ENCODE measurements at places on chromosomes 5 and 9. TPM values are rescaled to one million over a fixed set of nuclear protein-coding genes. Genes with fewer than 3 reads are reported as not detected.

GNA14 gene
- not detected for total RNA-seq

ARHGEF39 gene
- total RNA-seq: 21.1 TPM

TGFBI gene
- total RNA-seq: 0.42 TPM

CTSL gene
- total RNA-seq: not detected

CREB3 gene
- 20.5 TPM for total RNA-seq

DNA sequence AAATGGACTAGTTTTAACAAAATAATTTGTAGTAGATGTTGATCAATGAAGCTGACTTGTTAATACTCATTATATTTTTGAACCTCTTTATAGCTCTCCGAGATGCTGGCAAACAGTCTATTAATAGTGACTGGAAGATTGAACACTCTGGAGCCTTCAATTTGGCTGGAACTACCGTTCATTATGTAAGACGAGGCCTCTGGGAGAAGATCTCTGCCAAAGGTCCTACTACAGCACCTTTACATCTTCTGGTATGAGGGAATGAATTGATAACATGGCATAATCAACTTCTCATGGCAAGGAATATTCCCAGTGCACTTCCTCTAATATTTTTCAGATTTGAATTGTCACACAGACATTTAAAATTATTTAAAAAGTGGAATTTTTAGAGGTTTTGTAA, 68.2 kb upstream of the MINAR2 start:
- H3K4me3 ChIP-seq: no peak overlapping the region
- no peaks in the 10 kb centered on the region for H3K36me3 ChIP-seq
- DNase-seq: no peak
- no peak overlapping the region for H3K27ac ChIP-seq

- peaks cover 30% of the 10 kb centered on the region for H3K36me3 ChIP-seq
- H3K27me3 ChIP-seq: no peaks in the 10 kb centered on the region
- no peaks in the 10 kb centered on the region for H3K4me1 ChIP-seq
- H3K27ac ChIP-seq: no peak overlapping the region
- H3K4me3 ChIP-seq: no peak overlapping the region
Observed at GRCh38 chr9:79657891-79658290, 86.1 kb downstream of the TLE4 start.

DNA sequence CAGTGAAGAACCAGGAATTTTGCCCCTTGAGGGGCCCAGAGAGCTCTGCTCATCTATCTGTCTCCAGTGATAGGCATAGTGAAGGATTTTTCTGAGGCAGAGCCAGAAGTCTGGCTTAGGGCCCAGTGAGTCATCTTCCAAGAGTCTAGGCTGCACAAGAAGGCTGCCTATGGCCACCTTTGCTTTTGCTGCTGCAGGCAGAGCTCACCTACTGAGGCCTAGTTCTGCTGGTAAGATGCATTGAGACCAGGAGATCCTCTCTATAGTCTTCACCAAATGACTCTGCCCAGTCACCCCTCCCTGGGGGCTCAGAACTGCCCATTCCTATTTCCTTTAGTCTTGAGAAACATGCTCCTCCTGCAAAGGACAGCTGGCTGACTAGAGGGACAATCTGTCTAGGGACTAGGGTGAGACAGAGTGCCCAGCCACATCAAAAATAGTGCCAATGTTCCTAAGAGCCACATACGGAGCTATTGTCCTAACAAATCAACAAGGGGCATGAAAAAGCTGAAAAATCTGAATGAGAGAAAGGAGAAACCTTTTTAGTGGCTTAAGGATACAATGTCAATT, 40.3 kb upstream of the CDKN2AIPNL start:
- H3K4me3 ChIP-seq: no peak overlapping the region
- no peaks in the 10 kb centered on the region for H3K36me3 ChIP-seq
- H3K27me3 ChIP-seq: peaks cover 3% of the 10 kb centered on the region
- no peak for DNase-seq
- H3K4me1 ChIP-seq: peaks cover 5% of the 10 kb centered on the region

GRCh38 chr5:53109056-53109442, 508 bp downstream of the MOCS2 start:
- peak overlapping the region; percentile 91 for H3K4me3 ChIP-seq
- H3K27ac ChIP-seq: peak overlapping the region; percentile 89
- DNase-seq: no peak
- H3K4me1 ChIP-seq: peaks cover 48% of the 10 kb centered on the region
- H3K27me3 ChIP-seq: no peaks in the 10 kb centered on the region

GRCh38 chr5:25095261-25095660, 450.5 kb upstream of the CDH10 start:
- DNase-seq: no peak
- H3K36me3 ChIP-seq: no peaks in the 10 kb centered on the region
- no peaks in the 10 kb centered on the region for H3K4me1 ChIP-seq
- H3K27ac ChIP-seq: no peak overlapping the region
- no peak overlapping the region for H3K4me3 ChIP-seq

DNA sequence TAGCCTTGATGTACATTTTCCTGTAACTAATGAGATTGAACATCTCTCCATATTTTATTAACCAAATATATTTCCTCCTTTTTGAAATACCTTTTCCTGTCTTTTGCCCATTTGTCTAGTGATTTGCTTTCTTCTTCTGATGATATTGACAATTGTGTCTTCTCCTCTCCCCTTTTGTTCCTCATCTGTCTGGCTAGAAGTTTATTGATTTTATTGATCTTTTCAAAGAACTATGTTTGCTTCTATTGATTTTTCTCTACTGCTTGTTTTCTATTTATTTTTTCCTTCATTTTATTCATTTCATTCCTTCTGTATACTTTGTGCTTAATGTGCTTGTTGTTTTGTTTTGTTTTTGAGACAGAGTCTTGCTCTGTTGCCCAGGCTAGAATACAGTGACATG, 181.4 kb upstream of the SMIM23 start:
- H3K27me3 ChIP-seq: peaks cover 44% of the 10 kb centered on the region
- no peaks in the 10 kb centered on the region for H3K4me1 ChIP-seq
- H3K4me3 ChIP-seq: no peak overlapping the region

- no peak overlapping the region for H3K4me3 ChIP-seq
- DNase-seq: no peak
- H3K27ac ChIP-seq: no peak overlapping the region
- H3K4me1 ChIP-seq: no peaks in the 10 kb centered on the region
- H3K27me3 ChIP-seq: peaks cover 4% of the 10 kb centered on the region
Observed at GRCh38 chr9:14251154-14252071, 62.5 kb downstream of the NFIB start.

DNA sequence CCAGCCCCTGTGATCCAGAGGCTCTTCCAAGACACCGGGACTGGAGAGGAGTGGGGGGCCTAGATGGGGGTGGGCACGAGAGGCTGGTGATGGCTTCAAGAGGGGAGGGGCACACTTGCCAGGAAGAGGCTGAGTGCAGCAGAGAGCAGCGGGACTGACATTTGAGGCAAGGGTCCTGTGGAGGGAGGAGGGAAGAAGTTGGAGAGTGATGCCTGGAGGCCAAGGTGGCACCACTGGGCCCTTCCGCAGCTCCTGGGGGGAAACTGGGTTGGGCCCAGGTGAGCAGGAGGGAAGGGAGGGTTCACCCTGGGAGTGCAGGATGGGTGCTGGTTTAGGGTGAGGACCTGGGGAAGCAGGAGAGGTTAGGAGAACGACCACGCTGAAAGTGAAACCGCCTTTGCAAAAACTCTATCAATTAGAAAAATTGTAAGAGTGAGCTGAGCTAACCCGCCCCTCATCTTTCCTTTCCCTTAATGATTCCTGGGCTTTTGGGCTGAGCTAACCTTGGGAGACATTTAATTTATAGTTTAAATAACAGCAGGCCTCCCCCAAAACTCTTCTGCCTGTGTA, 26.2 kb downstream of the ABO start:
- H3K36me3 ChIP-seq: no peaks in the 10 kb centered on the region
- peaks cover 36% of the 10 kb centered on the region for H3K27me3 ChIP-seq
- no peak for DNase-seq
- no peak overlapping the region for H3K27ac ChIP-seq
- H3K4me3 ChIP-seq: no peak overlapping the region
- no peaks in the 10 kb centered on the region for H3K4me1 ChIP-seq

DNA sequence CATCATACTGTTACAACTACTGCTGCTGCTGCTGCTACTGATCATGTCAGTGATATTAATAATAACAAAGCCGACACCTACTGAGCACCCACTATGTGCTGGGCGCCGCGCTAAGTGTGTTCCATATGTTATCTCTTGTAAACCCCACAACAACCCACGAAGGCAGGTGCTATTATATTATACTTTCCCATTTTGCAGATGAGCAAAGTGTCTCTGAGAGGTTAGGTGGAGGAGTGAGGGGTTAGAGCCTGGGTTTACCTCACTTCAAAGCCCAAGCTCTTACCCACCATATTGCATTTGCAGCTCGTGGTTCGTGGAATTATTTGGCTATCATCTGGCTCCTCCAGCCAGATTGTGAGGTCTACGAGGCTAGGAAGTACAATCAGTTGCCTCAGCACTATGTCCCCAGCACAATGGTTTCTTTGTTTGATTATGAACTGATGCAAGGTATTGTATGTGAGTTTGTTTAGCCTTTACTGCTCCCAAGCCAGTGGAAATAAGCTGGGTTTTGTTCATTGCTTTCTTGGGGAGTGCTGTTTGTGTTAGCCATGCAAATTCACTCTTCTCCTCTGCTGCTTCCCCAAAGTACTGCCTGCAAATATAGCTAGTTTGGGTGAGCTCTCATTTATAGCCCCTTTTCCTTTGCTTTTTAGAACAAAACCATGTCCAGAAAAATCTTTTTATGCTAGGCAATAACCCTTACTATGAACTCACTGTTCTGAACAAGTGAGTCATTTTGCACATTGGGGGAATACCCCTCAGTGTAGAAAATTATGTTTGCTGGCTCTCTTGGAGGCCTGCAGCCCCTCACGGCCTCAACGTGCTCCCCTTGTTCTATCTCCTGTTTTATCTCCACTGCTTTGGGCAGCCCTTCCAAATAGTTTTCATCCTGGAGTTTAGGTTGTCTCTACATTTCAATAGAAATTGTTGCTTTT, 47.9 kb downstream of the ALG2 start:
- no peaks in the 10 kb centered on the region for H3K27me3 ChIP-seq
- no peak for DNase-seq
- peaks cover 33% of the 10 kb centered on the region for H3K4me1 ChIP-seq
- no peaks in the 10 kb centered on the region for H3K36me3 ChIP-seq

DNA sequence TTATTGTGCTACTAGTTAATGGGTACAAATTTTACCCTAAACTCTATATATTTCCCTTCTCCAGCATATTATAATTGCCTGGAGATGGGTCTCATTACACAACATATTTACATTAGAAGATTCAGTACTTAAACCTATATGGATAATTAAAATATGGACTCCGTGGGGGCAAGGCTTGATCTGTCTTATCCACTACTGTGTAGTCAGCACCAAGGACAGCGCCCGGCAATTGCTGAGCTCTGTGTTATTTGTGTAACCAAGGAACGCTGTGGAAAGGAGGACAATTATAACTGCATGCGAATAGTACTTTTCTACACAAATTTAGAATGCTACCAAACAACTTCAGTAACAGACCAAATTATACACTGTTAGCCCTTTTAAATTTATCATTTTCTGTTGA, 77.7 kb downstream of the DNAH5 start:
- no peaks in the 10 kb centered on the region for H3K27me3 ChIP-seq
- H3K36me3 ChIP-seq: no peaks in the 10 kb centered on the region
- H3K27ac ChIP-seq: no peak overlapping the region
- H3K4me1 ChIP-seq: no peaks in the 10 kb centered on the region
- H3K4me3 ChIP-seq: no peak overlapping the region

DNA sequence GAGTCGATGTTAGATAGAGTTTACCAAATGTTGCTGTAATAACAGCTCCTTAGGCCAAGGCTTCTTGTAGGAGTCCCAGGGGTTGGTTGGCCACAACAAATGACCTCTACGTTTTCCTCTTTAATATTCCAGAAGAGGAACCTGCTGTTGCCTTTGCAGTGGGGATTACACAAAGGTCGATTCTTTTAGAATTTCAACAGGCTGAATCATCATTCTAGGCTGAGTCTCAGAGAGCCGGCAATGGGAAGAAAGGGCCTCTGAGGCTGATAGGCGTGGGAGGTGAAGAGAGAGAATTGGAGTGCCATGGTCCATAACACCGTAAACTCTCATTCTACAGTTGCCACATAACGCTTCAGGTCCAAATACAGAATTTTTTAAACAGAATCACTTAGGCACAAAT, 405.9 kb upstream of the DAP start:
- no peaks in the 10 kb centered on the region for H3K36me3 ChIP-seq
- no peaks in the 10 kb centered on the region for H3K27me3 ChIP-seq
- no peak overlapping the region for H3K4me3 ChIP-seq
- H3K27ac ChIP-seq: no peak overlapping the region

DNA sequence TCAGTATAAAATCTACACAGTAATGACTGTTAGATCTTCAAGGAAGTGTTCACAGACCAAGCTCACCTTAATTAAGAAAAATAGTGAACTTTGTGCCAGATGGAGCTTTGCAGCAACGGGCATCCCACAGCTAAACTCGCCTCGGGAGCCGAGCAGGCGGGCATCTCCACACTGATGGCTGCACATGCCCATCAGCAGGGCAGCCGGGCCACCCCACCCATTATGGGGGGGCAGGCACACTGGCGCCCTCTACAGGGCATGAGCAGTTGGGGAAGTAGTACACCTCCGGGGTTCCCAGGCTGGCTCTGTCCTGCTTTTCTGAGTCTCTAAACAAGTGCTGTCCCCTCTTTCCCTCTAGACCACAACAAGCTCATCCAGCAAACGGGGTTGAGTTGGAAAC, 21.6 kb downstream of the ANKS6 start:
- peaks cover 6% of the 10 kb centered on the region for H3K36me3 ChIP-seq
- H3K27me3 ChIP-seq: no peaks in the 10 kb centered on the region
- no peak overlapping the region for H3K4me3 ChIP-seq
- peaks cover 2% of the 10 kb centered on the region for H3K4me1 ChIP-seq

DNA sequence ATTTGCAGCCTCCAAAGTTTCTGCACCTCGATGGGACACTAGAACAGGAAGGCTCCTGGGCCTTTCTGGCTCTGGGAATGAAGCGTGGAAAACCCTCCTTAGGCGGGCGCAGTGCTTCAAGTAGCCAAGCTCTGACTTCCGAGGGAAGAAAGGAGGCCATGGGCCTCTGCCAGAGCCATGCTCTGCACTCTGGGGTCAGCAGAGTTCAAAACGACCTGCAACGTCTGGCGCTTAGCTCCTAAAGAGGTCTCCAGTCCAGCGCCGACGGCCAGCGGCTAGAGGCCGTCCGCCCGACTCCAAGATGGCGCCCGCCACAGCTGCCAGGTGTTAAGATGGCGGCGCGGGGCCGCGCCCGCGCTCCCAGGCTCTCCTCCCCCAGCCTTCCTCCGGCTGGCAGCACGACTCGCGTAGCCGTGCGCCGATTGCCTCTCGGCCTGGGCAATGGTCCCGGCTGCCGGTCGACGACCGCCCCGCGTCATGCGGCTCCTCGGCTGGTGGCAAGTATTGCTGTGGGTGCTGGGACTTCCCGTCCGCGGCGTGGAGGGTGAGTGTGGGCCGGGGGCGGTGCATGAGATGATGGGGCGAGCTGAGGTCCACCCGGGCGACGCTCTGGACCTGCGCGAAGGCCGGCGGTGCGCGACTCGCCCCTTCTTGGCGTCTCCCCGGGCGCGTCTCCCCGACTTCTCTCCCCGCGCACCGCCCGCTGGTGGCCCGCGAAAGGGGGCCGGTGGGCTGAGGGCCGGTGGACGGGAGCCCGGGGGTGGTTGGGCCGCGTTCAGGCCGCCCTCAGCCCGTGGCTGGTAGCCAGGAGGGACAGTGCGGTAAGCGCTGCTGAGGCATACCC, at the start of gene TXNDC15:
TSS of gene TXNDC15 (plus strand) at position 385 of the 844 bp plus-strand sequence. CDS start at position 442, 57 bp downstream.
- H3K27ac ChIP-seq: peak within 1 kb of the TSS; percentile 97
- peak within 1 kb of the TSS; percentile 90 for H3K4me3 ChIP-seq
- DNase-seq: peak; percentile 88
- H3K36me3 ChIP-seq: peaks cover 12% of the 10 kb centered on the region
- no peaks in the 10 kb centered on the region for H3K27me3 ChIP-seq
